Activated CD4-positive, alpha-beta T cell treated with anti-CD3 and anti-CD28 coated beads, Interleukin-2, amount 50 U/mL, for 24 hours (primary cell): ENCODE measurements at places on chromosomes 5 and 9.

- DNase-seq: no peak
These were observed 22.0 kb upstream of the TEK start for GRCh38 chr9:27086818-27087680.

DNA sequence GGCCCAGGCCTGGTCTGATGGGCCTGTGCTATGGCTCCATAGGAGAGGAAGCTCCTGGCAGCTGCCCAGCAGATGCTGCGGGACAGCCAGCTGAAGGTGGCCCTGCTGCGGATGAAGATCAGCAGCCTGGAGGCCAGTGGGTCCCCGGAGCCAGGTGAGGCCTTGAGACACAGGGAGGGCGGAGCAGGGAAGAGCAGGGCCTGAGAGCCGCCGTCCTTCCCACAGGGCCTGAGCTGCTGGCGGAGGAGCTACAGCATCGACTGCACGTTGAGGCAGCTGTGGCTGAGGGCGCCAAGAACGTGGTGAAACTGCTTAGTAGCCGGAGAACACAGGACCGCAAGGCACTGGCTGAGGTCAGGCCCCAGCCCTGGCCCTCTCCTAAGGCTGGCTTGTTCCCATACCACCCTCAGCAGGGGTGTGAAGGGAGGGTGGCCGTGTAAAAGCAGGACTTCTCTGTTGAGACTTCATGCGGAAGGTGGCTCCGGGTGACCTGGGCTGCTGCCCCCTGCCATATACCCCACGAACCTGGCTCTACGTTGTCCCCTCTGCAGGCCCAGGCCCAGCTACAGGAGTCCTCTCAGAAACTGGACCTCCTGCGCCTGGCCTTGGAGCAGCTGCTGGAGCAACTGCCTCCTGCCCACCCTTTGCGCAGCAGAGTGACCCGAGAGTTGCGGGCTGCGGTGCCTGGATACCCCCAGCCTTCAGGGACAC, 4.5 kb downstream of the PKN3 start:
- DNase-seq: no peak

DNA sequence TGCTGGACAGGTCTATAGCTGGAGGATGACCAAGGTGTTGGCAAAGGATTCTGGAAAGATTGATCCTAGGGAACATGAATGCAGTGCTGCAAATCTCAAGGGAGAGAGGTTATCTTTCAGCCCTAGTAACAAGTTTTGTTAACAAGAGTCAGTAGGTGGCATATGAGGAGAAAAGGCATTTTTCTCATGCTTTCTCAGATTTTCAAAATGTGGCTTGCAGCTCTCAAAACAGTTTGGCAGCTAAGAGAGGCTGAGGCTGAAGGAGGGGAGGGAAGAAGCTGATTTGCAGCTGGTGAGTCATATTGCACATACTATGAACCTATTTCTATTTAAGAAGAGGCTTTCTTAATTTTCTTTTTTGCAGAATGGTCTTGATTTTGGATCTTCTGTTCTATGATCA, 64.3 kb upstream of the PCA3 start:
- DNase-seq: no peak

DNA sequence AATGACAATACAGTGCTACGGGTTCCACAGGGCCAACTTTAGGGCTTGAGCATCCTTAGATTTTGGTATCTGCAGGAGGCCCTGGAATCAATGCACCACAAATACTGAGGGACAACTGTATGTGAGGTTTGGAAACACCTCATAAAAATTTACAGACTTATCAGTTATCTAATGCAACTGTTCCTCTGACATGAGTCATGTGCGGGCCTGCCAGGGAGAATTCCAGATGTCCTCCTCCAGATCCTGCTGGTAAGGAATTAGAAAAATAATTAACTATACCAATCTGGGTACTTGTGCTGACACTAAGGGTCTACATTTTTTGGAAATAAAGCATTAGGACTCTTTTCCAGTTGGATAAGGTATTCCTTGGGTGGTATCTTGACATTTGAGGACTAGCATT, 333.3 kb downstream of the ARRDC3 start:
- no peak for DNase-seq

DNA sequence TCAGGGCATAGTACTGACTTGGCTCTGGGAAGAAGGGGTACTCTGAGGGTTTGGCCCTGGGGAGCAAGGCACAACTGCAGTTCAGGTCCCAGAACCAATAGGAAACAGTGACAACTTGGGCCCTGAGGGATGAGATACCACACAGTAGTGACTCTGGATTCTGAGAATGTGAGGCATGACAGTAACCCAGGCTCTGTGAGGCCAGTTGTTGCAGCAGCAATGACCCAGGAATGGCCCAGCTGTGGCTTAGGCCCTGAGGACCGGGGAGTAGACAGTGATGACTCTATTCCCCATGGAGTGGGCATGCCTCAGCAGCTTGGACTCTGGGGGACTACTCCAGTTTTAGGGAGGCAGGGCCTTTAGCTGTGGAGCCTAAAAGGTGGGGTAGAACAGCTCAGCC, 21.5 kb upstream of the NFIL3 start:
- DNase-seq: no peak

DNA sequence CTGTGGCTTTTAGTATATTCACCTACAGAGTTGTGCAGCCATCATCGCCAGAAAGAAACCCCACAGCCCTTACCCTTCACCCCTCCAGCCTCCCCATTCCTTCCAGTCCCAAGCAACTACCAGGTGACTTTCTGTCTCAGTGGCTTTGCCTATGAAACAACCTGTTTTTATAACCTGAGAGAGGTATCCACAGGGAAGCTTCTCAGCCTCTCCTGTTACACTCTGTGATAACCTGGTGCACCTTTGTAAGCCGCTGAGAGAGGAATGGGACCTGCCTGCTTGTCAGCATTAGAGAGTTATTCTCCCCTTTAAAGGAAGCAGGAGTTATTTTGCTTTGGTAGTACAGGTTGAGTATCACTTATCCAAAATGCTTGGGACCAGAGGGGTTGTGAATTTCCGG, 93.6 kb downstream of the TRIO start:
- no peak for DNase-seq

GRCh38 chr5:73442996-73443627, 5.5 kb downstream of the FOXD1 start:
- DNase-seq: no peak

- no peak for DNase-seq
These were observed 86.6 kb downstream of the MED27 start for GRCh38 chr9:131992906-131993657.

DNA sequence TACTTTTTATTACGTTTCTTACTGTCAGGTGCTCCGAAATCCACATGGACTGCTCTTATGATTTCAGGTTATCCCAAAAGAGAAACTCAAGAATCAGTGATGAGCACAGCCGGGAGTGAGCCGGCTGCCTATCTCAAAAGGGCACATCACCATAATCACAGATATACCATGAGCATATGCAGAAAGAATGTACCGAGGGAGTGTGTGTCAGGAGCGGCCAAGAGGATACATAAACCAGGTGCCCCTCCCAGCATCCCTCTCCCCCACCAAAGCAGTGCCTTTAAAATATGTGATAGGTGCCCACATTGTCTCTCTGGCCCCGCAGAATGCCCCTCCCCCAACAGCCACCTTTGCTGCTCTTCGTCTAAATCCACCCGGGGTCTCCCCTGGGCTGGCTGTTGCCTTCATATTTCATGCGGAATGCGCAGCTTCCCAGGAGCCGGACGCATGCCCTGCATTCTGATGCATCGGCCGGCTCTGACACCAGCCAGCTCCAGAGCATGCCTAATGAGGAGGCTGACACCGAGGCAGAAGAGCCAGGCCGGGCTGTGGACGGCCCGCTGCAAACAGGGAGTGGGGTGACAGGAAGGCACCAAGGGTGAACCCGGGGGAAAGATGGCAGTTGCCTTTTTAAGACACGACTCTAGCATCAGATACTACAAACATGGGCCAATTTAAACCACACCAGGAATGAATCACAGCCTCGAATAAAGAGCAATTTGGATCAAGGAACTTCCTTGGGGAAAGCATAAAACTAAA, 652.3 kb downstream of the BNC2 start:
- DNase-seq: no peak

DNA sequence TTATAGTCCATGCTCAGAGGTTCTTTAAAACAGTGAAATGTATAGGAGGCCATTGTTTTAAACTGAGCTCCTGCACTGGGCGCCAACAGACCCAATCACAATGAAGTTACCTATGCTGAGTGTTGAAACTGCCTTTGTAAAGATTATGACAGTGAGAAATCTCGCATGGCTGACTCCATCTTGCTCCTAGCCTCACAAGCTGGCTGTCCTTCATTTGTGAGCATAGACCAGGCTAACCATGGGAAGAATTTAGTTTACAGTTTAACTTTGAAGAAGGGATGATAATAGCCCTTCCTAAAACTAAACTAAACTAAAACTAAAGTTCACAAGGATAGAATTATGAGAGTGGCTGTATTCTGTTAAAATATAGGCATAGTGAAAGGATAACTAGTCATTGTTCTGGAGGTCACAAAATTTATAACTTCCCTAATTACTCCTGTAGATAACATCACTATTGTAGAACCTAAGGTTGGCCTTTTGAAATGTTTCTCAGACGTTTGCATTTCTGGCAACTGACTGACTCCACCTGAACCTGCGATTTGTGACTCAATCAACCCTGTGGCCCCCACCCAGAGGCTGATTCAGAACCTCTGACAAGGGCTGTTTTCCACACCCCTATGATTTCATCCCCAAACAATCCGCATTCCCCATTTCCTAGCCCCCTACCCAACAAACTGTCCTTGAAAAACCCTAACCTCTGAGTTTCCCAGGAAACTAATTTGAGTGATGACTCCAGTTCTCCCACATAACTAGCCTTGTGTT, 59.1 kb downstream of the HMHB1 start:
- no peak for DNase-seq

GRCh38 chr5:158383486-158383885, 524.5 kb upstream of the CLINT1 start:
- no peak for DNase-seq

DNA sequence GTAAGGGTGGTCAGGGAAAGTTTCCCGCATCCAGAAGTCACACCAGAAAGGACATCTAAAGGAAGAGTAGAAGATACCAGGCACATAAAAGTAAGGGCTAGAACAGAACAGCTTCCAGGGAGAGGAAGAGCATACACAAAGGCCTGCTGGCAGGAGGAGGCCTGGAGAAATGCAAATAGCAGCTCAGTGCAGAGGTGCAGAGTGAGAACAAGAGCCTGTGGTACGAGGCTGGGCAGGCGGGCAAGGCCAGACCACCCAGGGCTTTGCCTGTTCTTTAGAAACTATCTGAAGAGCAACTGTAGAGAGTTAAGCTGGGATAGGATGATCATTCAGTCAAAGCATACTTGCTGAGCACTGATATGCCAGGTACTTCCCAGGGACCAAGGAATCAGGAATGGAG, 115.3 kb downstream of the DROSHA start:
- DNase-seq: no peak

DNA sequence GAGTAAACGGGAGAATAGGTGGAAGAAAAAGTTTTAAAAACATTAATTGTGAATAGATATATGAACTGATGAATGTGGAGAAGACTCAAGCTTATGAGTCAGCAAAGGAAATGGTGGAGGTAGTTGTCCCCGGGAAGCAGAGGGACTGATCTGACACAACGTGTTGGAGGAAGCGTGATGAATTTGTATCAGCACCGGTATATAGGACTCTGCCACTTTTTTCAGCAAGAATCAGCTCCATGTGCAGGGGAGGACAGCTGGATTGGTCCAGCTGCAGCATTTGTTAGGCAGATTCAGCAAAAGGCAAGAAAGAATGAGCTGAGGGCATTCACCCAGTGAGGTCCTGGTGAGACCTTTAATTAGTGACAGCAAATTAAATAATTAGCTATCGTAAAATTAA, 276.0 kb downstream of the TENT4A start:
- DNase-seq: no peak

DNA sequence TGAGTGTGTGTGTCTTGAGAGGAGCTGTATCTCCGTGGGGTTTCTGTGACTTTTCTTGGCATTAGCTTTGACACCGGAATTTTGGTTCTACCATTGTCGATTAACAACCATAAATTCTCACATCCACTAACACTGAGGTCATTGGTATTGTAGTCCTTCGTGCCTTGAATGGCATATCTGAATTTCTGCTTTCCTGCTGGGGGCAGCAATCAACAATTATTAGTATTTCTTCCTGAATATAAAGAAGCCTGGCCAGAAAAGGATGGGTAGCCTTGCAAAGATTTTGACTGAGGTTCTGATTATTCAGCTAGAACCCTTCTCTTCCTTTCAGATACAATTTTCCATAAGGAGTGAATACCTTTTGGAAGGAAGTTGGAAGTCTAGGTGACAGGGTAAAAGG, 33.5 kb upstream of the SHOC1 start:
- no peak for DNase-seq

- DNase-seq: no peak
These were observed 207.6 kb downstream of the HSPA4 start for GRCh38 chr5:133259199-133259997.

- DNase-seq: no peak
These were observed 459.4 kb upstream of the ITGA1 start for GRCh38 chr5:52328220-52328806.

DNA sequence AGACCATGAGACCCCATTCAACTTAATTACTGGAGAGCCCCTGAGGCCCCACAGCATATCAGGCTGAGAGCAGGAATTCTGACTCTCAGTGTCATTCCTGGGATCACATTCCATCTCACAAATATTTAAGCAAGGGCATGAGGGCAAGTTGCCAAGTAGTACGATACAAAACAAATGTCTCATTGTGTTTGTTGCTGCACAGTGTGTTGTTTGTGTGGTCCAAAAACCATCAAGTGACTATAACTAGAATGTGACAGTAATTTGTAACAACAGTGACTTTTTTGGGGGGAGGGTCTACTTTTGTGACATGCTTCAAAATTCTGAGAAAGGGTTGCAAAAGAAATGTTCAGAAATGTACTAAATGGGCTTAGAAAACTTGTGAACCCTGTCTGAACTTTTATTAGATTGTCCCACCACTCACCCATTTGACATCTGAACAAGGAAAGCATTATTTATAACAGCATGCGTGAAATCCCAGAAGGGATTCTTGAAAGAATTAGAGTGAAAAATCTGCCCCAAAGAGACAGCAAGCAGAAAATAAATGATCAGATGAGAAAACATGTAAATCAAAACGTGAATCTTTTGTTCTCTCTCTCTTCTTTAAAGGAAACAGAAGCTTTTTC, 347.0 kb downstream of the NTRK2 start:
- DNase-seq: no peak

DNA sequence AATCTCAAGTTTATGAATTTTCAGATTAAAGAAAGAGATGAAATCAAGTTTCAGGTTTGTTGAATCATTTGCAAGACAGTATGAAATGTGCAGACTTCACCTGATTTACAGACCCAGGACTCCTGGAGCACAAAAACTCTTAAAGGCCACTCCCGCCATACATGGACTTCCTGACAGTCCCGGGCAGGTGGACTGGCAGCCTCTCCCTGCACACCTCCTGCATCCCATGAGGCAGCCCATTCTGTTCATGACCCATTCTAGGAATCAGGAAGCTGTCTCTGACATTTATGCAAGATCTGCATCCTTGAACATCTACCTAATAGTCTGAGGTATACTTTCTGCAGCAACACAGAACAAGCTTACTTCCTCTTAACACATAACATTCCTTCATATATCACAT, 5.9 kb downstream of the DDX31 start:
- no peak for DNase-seq

- DNase-seq: no peak
These were observed 219.5 kb downstream of the TMEM161B start for GRCh38 chr5:88049156-88049555.

- DNase-seq: no peak
These were observed 41.2 kb upstream of the SVEP1 start for GRCh38 chr9:110620726-110621125.
